ENCODE measurements at places on chromosomes 13 and 19.

GRCh38 chr13:41177616-41178015, 16.8 kb downstream of the KBTBD7 start:
- no peak for DNase-seq

DNA sequence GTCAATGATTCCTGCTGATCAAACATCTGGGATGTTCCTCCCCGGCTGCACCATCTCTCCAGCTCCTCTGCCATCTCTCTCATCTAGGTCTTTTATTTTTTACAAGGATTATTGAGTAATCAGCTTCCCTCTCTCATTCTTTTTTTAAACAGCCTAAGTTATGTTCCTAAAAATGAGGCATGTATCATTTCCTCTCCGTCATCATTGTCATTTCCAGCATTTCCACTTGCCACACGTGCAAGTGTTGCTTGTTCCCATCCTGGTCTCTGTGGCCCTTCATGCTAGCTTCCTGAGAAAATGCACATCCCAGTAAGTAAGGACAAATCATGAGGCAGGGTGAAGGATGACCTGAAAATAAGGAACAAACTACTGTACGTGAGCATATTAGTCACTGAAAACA, 102.7 kb upstream of the POSTN start:
- DNase-seq = no peak

DNA sequence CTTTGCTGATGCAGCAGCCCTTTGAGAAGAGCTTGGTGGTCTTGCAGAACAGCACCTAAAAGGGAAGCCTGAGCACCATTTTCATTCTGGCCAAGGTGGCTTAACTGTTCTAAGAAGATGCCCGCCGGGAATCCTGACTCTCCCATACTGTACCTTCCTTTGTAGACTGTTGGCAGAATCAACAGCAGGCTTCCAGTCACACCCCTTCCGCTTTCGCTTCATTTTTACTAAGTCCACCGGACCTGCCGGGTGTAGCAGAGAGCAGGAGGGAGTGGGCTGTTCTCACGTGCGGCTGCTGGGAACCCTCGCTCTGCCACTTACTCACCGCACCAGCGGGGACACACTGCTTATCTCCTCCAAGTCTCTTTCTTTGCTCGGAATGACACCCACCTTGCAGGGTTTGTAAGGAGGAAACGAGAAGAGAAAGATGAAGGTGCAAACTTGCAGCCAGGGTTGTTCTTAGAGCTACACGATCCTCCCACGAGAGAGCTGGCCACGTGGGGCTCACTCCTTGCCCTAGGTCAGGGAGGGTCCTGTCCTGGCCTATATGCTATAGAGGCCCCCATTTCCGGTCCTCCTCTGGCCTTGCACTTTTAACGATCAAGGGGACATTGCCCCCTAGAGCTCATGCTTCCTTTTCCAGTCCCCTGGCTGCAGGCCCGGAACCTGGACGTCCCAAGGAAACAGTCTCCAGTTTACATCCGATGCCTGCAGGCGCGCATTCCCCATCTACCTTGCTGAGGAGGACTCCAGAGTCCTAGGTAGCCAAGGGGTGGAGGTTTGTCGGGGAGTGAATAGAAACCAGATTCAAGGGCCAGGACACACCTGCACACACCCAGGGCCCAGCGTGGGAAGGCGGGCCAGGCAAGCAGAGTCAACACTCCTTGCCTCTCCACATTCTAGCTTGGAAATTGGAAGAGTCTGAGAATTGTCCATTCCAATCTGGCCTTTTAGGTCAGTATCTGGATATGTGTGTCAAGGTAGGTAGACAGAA, 453.6 kb downstream of the IRS2 start:
- no peak for DNase-seq

- DNase-seq = peak; percentile 33
Observed at GRCh38 chr13:49220036-49220855, at the start of gene MLNR. Gene MLNR (plus strand): TSS chr13:49220338. CDS start chr13:49220338, 0 bp downstream.

DNA sequence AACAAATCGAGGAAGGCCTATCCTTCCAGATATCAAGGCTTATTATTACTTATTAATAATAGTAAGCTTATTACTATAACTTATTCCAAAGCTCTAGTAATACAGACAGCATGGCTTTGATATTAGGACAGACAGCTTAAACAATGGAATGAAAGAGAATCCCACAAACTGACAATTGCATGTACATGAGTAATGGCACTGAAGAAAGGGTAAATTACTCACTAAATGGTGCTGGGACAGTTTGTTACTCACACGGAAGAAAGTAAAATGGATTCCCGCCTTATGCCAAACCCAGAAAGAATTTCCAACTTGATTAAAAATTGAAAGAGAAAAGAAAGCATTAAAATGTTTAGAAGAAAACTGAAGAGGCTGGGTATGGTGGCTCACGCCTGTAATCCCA, 60.3 kb downstream of the MIPEP start:
- DNase-seq = no peak

DNA sequence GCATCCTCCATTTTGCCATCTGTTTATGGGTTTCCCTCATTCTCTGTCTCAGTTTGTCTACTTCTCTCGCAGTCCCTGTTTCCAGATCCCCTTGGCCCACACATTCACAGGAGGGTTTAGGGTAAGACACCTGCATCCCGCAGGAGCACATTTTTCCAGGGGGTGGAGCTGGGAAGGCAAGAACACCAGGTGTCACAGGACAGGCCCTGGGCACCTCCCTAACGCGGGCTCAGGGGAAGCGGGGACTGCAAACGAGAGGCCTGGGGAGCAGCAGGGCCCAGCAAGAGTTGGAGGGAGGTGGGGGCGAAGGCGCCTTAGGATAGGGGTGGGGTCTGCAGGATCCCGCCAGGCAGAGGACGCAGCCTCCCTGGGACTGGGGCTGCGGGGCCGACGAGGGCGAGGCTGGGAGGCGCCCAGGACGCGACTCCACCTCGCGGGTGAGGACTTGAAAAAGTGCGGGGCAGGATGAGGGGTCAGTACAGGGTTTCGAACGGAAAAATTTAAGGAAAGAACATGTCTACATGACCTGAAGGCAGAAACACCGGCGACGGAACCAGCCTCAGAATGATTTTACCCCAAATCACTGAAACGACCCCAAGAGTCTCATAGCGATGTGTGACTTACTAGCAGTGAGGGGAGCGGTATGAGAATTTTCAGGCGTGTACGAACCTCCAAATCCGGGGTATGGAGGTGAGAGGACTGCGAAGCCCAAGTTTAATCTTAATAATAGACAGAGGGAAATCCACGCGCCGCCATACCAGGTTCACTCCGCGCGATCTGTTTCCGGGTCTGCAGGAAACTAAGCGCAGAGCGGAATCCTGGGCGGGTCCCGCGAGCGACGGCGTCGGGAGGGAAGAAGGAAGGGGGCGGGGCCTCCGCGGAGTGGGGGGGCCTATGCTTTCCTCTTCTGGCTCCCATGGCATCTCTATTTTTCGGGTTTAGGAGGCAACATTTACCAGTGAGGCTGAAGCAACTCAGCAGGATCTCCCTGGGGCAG, 7.1 kb upstream of the ERVV-2 start:
- peak; percentile 20 for DNase-seq

DNA sequence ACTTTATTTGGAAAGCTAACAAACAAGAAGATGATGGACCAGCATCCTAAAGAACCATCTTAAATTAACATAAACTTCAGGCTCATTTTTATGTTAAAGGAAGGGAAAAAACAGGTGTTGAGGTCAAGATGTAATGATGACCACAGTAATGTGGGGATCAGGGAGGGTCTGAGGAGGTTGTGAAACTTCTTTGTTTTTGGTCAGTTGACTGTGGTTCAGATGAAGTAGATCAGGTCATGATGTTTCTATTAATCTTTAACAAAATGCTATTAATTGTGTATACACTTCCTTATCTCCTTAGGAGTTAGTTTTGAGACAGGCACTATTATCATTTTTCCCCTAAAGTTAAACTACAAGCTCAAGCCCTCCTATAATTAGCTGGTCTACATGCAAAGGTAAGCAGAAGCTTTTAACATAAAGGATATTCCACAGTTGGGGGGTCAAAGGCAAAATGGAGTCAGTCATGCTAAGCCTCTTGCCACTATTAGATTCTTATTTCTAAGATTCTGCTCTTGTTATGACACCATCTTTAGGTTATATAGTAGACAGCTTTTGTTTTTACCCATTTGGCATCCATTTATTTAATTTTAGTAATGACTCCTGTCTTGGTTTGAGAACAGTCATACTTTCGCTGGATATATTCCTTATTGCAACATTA, 800.1 kb upstream of the PCDH9 start:
- no peak for DNase-seq

DNA sequence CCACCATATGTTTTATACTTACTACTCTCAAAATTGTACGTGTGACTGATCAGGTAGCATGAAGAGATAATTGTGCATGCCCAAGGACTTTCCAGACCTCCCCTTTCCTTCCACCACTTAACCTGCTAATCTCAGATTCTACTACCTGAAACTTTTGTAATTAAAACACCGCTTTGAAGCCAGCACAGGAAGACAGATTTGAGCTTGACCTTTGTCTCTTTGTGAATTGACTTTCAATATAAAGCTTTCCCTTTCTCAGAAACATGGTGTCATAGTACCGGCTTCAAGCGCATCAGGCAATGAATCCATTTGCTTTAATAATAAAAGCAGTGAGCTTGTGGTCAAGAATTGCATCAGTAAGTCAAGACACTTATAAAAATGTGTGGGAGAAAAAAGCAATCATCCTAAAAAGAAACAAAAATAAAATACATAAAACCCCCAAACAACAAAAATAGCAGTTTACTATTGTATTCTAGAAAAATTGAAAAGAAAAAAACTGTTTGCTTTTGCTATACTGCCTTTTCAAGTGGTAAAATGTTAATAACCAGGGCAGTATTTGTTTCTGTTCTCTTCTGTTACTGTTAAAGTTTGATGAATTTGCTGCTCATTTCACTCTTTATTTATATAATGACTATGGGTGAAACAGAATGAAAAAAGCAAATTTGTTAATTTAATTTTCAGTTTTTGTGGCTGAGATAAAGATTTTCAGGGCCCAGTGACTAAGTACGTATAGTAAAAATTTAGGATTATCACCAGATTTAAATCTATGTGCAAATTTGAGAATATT, 2075.3 kb downstream of the PCDH9 start:
- no peak for DNase-seq

- no peak for DNase-seq
Observed at GRCh38 chr13:44498502-44498901, 77.6 kb downstream of the TSC22D1 start.

- DNase-seq = peak; percentile 9
Observed at GRCh38 chr13:28058866-28059613, 41.3 kb downstream of the FLT3 start.

GRCh38 chr19:42092350-42092749, 16.4 kb downstream of the ZNF574 start:
- no peak for DNase-seq

GRCh38 chr13:44769686-44770085, 193.6 kb upstream of the TSC22D1 start:
- no peak for DNase-seq
